ENCODE measurements at places on chromosomes 2 and 18.

- no peak for DNase-seq
Observed at GRCh38 chr18:28167835-28168349, 9.0 kb downstream of the CDH2 start.

DNA sequence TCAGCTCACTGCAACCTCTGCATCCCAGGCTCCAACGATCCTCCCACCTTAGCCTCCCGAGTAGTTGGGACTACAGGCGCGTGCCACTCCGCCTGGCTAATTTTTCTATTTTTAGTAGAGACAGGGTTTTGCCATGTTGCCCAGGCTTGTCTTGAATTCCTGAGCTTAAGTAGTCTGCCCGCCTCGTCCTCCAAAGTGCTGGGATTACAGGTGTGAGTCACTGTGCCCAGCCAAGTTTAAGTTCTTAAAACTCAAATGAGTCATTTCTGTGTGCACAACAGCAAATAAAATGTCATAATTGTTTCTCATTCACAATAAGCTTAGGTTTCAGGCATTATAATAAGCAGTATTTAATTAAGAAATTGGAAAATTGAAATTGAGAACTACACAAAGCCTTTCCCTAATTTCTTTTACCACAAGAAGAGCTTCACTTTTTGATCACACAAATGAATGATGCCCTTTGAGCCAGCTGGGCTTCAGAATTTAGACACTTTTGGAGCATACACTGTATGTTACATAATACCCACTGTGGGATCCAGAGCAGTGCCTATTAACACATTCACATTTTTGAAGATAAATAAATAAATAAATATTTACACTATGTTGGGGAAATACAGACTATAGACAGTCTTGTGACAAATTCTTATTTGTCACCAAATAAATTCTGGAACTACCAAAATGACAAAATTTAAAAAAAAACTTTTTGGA lies 8.6 kb upstream of the ME2 start:
- DNase-seq = no peak

- no peak for DNase-seq
Observed at GRCh38 chr2:178330175-178331017, 120.6 kb downstream of the PRKRA start.

- no peak for DNase-seq
Observed at GRCh38 chr2:65626831-65627230, 194.4 kb upstream of the SPRED2 start.

DNA sequence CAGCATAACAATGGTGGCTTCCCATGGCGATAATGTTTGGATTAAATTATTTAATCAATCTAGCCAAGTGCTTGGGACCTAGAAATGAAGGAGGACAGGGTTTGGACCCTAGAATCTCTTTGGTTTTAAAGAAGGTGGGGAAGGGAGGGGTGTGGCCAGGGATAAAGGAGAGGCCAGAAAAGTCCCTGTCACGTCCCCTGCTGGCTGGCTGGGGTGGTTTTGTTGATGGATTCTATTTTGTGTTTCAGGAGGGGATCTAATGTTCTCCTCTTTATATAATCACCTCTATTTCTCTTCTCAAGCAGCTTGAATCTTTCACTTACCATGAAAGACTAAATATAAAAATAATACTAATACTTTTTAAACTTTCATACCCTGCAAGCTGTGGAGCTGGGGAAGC lies 52.6 kb upstream of the GALR1 start:
- peak; percentile 51 for DNase-seq

GRCh38 chr2:215293879-215294278 lies 18.0 kb upstream of the ATIC start:
- no peak for DNase-seq

DNA sequence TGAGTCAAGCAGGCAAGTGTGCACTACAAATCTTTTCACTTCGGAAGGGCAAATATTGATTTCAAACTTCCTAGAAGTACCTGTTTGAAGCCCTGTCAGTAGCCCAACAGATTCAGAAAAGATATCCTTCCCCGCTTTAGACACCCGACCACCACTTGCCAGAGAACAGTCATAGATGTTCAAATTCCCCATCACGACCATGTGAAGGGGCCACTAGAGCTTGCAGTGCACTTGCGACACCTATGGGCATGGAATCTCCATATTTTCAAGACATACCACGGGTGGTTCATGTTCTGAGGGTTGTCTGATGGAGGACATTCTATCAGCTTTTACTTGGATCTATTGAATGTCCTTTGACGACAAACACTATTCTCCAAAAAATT lies 23.8 kb downstream of the GNLY start:
- DNase-seq = no peak

DNA sequence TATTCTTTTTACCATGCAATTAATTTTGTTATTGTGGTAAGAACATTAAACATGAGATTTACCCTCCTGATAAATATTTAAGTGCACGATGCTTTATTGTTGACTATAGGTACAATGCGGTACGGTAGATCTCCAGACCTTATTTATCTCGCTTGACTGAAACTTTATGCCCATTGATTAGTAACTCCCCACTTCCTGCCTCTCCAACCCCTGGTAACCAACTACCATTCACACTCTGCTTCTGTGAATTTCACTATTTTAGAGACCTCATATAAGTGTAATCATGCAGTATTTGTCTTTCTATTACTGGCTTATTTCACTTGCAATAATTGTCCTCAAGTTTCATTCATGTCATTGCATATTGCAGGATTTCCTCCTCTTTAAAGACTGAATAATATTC lies 195.7 kb upstream of the ID2 start:
- no peak for DNase-seq

DNA sequence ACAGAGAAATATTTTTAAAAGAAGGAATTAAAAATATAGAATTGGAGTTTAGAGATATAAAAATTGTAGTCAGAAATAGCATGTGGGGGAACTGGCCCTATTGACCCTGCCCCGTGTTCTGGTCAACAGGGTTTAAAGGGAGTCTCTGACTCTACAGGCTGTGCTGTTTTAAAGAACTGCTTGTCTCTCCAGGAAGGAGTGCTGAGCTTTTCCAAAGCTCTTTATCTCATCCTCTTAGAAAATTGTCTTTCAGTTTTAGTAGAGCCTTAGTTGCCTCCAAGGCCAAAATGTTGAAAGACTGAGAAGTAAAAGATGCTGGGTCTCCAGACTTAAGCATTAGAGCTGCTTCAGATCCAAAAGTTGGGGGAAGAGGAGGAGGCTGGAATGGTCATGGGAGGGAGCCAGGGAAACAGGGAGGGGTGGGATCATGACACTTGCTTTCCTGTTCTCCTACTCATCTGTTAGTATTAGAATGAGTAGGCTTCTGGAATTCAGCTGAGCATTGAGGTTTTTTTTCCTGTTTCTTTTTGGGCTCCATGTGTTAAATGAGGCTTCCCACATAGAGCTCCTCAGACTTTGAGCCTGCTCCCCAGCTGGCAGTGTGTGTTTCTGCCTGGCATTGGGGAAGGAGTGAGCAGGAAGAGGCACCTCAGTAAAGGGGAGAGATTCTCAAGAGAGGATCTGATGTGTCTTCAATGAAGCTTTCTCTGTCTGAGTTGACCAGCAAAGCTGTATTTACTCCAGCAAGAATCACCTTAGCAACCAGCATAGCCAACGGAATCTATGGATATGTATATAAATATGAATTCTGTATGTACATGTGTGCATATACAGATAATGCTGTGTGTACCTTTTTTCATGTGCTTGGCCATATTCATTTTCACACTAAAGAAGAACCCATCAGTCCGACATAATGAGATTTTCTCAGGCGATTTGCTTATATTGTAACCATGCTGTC lies 186.8 kb upstream of the FBXO11 start:
- no peak for DNase-seq

GRCh38 chr2:30462131-30462857 lies 15.2 kb downstream of the LCLAT1 start:
- no peak for DNase-seq

DNA sequence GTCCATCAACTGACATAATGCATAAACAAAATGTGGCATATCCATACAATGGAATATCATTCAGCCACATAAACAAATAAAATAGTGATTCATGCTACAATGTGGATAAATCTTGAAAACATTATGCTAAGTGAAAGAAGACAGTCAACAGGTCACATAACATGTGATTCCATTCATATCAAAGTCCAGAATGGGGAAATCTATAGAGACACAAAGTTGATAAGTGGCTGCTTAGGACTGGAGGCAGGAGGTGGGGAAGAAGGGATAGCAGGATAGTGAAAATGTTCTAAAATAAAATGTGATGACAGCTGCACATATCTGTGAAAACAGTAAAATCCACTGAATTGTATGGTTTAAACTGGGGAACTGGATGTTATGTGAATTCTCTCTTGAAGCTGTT lies 18.7 kb downstream of the CFAP53 start:
- no peak for DNase-seq

GRCh38 chr2:32925283-32925815 lies 21.4 kb upstream of the LTBP1 start:
- no peak for DNase-seq

DNA sequence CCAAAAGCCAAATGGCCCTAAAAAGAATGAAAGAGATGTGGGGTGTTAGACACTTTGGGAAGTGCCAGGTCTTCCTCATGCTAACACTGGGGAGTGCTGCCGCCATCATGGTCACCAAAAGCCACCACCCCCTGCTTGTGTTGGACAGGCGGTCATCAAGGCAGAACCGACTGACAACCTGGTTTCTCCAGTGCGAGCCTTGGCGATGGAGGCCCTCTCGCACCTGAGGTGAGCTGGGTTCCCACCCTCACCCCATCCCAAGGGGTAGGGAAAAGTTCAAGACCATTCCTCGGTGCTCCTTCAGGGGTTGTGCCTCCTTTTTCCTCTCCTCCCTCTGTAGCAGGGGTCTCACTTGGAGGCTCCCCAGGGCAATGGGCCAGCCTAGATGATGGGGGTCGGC lies 33.6 kb downstream of the MROH2A start:
- DNase-seq = no peak

GRCh38 chr2:172207911-172208310 lies 105.2 kb upstream of the DLX2 start:
- DNase-seq = no peak

DNA sequence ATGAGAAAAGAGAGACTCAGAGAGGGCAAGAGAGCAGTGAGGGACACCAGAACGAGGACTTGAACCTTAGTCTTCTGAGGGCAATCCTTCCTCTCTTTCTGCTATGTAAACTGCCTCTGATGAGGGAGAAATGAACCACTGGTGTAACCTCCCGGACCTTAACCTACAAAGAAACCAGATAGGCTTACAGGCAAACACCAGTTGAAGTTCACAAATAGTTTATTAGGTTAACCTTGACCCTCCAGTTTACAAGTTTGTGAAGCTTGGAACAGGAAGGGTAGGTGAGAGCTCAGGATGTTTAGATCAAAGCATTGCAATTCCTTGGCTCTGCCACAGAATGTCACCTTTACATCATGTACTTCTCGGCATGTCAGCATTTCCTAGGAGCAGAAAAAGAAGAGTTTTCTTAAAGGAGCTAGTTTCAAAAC lies 486.4 kb upstream of the SPRED2 start:
- DNase-seq = no peak

- DNase-seq = no peak
Observed at GRCh38 chr18:52435301-52435700, 95.3 kb downstream of the DCC start.

- no peak for DNase-seq
Observed at GRCh38 chr2:10834068-10834655, 21.6 kb upstream of the PDIA6 start.

DNA sequence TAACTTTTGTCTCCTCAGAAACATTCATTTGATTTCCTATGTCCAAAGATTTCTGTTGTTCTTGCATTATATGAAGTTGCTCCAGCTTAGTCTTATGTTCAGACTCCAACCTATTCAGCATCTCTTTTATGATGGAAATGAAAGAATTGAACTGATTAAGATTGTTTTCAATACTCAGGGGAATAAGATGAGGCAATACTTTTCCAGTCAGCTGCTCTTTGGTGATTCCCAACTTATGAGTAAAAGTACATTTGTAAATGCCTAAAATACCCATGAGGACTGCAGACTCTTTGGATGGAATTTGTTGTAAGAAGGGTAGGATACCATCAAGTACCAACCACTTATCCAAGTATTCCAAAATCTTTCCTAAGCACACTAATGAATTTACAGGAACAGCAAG lies 39.8 kb downstream of the TRAK2 start:
- no peak for DNase-seq

DNA sequence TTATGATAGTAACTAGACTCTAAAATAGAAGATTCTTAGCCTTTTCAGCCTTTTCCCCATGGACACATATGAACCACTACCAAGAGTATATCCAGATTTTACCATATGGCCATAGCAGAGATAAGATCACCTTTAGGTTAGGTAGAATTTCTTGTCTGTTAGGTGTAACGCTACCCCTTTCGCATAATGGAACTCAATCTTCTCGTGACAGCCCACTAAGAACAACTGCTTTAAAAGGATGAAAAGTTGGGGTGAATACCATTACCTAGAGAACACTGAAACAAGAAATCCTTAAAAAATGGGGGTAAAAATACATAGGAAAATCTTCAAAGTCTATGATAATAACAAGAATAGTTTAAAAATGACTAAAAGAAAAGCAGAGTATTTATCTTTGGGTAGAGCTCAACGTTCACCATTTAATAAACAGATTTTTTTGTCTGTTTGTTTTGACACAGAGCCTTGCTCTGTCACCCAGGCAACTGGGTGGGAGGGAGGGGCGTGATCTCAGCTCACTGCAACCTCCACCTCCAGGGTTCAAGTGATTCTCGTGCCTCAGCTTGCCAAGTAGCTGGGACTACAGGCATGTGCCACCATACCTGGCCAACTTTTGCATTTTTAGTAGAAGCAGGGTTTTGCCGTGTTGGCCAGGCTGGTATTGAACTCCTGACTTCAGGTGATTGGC lies 67.2 kb downstream of the VIL1 start:
- no peak for DNase-seq

- peak; percentile 56 for DNase-seq
Observed at GRCh38 chr18:5894611-5895298, 567 bp downstream of the TMEM200C start.

DNA sequence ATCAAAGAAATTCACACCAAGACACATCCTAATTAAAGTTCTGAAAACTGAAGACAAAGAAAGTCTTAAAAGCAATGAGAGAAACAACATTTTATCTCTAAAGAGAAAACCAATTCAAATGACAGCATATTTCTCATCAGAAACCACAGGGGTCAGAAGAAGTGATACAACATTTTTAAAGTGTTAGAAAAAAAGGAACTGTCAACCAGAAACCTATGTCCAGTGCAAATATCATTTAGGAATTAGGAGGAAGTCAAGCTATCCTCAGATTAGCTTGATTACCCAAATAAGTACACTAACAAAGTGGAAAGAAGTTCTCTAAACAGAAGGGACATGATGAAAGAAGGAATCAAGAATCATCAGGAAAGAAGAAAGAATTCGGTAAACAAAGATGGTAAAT lies 59.5 kb upstream of the BCL2L11 start:
- no peak for DNase-seq

GRCh38 chr2:152715854-152716428 lies 1.3 kb downstream of the PRPF40A start:
- peak; percentile 59 for DNase-seq

All from iPS-NIHi11 (cell line).